GM12864 (cell line): ENCODE measurements at places on chromosomes 1 and 21.

DNA sequence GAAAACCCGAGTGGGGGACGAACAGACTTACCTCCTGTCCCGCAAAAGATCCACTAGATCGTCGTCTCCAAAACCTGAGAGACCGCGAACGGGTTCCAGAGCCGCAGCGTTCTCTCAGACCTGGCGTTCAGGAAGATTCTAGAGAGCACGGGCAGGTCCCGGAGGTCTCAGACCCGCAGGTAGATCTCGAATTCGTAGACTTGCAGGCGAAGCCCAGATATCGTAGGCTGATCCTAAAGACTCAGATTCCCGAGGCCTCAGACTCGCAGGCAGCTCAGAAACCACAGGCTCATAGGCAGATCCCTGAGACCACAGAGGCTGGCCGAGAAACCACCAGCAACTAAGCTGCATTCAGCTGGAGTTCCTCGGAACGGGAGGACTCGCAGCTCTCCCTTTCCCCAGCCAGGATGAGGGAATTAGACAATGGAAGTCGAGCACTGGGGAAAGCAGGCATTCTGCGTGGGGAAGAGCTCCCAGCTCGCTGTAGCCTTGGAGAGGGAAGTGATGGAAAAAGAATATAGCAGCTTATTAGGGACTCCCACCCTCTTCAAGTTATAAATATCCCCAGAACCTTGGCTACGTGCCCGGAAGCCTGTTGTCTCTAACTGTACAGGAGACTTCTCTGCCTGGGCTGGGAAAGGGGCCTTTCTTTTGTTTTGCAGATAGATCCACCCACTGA is at the start of gene ZNF436:
Gene ZNF436 (minus strand): TSS at position 502 of the 679 bp plus-strand sequence. CDS start 1,831 bp downstream, outside the sequence.
- DNase-seq: no peak

GRCh38 chr21:45135868-45136267 is 61.5 kb downstream of the ADARB1 start:
- DNase-seq: no peak

DNA sequence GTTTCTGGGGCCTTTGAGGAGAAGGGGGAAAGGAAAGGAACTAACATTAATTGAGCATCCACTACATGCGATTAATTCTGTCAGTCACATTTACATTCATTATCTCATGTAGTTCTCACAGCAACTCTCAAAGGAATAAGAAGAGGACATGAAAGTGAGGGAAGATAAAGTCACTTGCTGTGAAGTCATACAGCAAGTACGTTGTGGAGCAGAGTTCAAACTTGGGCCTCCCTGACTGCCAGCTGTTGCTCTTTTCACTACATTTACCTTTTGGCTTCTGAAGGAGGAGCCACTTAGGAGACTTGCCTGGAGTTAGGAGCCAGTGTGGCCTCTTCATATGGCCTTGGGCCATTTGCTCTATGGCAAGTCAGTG is 6.2 kb downstream of the ZNF691 start:
- no peak for DNase-seq

DNA sequence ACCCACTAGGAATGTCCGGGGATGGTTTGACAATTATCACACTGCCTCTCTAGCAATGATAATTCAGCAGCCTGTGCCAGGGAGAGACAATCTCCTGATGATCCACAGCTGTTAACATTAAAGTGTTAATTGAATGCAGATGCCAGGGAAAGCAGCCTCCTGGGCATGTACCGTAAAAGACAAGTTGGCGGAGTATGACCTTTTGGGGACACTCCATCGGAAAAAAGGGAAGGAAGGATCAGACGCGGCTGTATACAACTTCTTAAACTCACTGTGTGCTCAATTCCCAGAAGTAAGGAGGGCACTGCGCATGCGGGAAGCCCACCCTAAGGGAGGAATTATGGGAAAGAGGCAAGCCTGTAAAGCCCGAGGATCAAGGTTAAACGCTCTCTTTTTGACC is 62.6 kb downstream of the MAP3K7CL start:
- no peak for DNase-seq
